ENCODE measurements at places on chromosomes 2 and 18.

- no peak for DNase-seq
Observed at GRCh38 chr2:71688530-71688929, 235.2 kb downstream of the DYSF start.

- DNase-seq = no peak
Observed at GRCh38 chr2:174195253-174195652, 53.1 kb downstream of the OLA1 start.

DNA sequence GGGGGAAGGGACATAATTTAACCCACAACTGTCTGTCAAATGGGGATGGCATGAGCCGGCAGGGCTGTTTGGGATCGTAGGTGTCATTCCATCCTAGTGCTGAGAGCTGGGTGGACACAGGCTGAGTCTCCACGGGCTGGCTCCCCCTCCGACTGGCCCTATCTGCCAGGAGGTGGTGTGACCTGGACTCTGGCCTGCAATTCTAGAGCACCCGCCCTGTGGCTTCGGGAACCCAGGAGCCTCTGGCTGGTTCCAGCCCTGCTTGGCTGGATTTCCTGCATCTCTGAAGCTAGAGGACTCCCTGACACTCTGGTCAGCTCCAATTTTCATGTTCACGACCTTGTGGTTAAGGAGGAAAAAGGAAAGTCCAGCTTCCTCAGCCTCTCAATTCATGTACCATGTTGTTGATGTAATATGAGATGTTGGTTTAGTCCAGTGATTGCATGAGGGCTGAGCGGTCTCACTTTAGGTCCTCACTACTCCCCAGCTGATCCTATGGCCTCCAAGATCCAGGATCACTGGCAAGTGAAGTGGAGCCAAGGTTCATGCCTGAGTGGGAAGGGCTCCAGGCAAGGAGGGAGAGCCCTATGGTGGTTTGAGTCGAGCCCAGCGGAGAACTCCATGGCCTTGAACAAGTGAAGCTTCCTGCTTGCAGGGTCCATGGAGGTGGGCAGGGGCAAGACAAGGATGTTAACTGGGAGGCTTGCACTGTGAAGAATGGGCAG is 169.1 kb downstream of the NDUFA10 start:
- no peak for DNase-seq

DNA sequence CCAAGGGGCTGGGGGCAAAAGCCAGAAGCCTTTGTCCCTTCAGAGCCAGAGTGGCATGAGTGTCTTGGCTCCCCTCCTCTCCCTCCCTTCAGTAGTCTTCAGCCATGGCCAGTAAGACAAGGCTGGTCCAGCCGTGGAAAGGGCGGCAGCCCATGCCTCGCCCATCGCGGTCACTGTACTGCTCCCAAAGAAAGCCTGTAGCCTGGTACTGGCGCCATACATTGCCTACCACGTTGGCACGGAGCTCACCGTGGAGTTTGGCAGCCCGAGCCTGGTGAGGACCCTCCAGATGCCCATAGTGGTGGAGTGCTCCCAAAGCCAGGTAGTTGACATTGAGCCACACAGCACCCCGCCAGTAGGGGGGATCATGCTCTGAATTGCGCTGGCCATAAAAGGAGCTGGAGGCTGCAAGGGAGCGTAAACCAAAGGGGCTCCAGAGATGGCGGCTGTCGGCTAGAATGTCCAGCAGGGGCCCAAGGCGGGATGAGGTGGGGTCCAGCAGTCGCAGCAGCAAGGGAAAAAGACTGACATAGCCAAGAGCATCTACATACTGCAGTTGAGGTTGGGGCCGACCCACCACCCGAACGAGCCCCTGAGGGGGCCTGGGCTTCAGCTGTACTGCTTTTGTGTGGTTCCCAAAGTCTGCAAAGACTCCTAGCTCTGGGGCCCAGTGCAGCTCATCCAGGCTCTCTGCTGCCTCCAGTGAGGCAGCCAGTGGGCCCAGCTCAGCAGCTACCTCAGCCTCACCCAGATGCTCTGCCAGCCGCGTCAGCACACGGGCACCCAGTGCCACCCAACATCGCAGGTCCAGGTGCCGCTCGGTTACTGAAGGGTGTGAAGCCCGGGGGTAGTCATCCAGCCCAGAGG is 3.2 kb downstream of the WBP1 start:
- no peak for DNase-seq

GRCh38 chr2:5849562-5849961 is 157.4 kb downstream of the SOX11 start:
- no peak for DNase-seq

DNA sequence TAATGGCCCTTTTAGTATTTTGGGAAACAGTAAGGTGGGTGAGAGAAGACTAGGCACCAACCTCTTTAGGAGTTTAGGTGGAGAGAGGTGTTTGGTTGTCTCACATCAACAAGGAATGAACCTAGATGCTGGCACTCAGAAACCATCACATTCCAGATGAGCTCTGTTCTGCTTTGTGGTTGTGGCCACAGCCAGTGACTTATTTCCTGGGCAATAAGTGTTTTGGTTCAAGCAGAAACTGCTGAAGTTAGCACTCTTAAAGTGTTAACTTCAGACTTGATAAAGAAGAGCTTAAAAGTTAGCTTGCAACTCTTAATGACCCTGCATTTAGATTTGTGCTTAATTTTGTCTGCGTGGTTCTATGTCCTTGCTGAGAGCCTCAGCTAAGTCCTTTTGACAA is 929.2 kb downstream of the SLC4A3 start:
- DNase-seq = no peak

DNA sequence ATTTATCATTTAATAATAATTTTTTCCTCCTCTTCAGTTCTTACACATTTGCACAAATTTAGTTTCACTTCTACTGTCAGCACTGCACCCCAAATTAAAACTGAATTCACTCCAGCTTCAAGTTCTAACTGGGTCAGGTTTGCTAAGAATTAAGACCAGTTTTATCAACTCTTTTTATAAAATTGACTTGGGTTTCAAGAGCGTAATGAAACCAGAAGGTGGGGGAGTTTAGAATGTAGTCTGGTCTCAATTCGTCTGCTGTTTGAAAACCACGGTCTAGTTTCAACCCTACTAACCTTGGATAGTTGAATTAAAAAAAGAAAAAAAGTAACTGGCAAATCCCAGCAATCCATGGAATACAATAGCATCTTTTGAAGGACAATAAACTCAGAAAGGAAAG is 14.3 kb upstream of the CTLA4 start:
- DNase-seq = no peak

DNA sequence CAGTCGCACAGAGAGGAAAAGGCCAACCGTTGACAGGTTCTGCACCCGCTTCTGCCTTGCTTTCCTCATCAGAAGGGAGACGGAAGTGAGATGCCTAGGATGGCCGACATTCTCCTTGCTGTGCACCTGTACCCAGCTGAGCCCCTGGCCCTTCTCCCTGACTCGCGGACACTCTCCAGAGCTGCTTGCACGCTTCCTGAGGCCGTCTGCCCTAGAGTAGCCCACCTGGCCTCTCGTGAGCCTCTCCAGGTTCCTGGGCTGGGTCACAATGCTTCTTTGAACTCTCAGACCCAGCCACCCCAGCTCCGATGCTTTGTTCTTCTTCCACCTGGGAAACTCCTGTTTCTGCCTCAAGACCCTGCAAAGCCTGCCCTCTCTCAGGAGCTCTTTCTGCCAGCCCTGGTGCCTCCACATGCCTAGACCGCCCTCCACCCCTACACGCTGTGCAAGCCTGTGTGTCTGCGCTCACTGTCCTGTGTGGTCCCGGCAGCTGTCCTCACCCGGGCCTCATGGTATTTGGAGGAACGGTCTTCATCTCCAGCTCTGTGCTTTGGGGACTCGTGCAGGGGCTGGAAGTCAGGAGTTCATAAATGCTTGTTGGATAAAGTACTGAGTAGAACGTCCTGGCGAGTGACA is 345.4 kb upstream of the SALL3 start:
- no peak for DNase-seq

DNA sequence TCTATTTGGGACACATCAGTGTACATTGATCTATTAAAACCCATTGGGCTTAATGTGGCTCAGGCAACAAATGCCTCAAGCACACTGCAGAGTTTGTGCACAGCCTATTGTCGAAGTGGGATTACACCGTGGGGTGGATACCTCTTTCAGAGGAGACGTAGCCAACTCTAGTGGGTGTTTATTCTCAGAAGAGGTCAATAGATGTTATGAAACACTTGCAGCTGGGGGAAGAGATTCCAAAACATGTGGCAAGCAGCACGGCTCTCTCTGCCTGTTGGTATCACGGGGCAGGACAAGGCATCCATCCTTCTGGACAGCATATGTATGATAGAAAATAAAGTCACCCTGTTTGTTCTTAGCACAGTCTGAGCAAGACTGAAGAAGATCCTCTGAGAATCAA is 121.4 kb upstream of the COPS8 start:
- no peak for DNase-seq

GRCh38 chr2:238425505-238425978 is 1.2 kb upstream of the ASB1 start:
- no peak for DNase-seq

- DNase-seq = no peak
Observed at GRCh38 chr18:365651-366050, 97.8 kb upstream of the THOC1 start.

DNA sequence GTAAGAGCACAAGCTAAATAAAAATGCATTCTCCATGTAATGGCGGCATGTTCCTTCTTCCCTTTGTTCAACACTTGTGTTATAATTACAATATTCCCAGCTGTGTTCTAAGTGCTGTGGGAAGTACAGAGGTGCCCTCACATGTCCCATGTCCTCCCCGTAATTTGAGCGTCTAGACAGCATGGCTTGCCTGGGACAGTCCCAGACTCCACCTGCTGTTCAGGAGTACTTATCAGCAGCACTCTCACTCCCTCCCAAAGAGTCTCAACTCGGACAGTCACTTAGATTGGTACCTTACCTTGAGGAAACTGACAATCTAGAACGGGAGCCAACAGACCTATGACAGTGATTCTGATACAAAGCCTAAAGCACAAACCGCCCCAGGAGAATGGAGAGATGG is 370.5 kb downstream of the EIPR1 start:
- no peak for DNase-seq

GRCh38 chr2:238237431-238238135 is 2.3 kb downstream of the HES6 start:
- DNase-seq = no peak

- no peak for DNase-seq
Observed at GRCh38 chr2:68418855-68419254, 48.2 kb downstream of the FBXO48 start.

- DNase-seq = no peak
Observed at GRCh38 chr2:220071696-220072095, 444.3 kb downstream of the SLC4A3 start.

GRCh38 chr18:42649331-42650035 is 466.0 kb downstream of the RIT2 start:
- DNase-seq = no peak

DNA sequence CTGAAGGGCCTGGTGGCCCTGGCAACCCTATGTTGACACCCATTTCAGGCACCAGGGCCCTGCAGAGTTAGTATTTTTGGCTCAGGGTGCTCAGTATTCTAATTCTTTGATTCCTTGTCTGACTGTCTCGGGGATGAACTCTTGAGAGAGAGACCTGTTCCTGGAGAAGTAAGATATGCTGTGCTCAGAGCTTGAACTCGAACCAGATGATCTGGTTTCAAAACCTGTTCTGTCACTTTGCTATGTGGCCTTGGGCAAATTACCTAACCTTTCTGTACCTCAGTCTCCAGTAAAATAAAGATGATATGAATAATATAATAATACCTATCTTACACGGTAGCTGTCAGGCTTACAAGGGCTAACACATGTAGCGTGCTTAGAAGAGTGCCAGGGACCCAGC is 294.2 kb downstream of the DYSF start:
- DNase-seq = no peak

DNA sequence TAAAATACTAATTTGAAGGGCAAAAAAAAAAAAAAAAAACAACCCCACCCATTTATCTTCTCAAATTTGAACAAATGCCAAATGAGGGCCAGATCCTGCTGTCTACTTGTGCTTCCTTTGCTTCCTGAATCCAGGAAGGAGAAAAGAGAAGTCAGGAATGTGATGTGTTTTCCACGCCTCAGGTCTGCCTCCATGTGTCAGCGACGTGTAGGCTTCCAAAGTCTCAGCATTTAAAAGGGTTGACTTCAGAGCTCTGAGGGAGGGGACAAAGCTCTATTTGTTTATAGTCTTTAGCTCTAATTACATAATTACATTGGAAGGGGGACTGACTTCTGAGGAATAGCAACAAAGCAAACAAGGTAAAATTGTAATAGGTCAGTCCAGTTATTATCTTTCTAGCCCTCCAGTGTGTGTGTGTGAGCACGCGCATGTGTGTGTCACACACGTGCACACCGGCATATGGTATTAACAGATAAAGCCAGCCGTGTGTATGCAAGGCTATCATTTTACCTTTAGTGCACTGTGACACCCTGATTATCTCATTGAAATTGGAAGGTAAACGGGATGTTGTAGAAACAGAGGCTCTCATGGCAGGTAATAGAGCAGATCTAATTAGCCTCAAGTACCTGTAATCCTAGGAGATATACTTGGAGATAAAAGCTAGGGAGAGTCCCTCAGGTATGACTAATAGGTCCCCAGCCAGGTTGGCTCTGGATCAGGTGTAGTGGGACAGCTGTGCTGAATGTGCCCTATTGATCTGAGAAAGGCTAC is 911.4 kb upstream of the ZEB2 start:
- peak; percentile 100 for DNase-seq

- DNase-seq = no peak
Observed at GRCh38 chr2:222034058-222034457, 264.7 kb downstream of the PAX3 start.

DNA sequence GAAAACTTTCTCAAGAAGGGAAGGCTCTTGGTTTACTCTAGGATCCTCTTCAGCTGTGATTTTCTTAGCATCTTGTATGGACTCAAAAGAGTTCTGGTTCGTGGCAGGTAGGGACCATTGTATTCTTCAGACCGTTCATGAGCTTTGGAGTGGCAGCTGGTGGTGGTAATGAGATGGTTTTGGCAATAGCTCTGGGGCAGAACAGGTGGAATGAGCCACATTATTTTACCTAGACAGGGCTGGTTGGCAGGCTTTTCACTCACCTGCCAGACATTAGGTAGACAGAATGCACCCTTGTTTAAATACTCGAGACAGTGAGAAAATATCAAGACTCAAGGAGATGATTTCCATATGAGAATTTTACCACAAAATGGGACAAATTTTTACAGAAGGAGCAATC is 26.2 kb upstream of the MGAT5 start:
- DNase-seq = no peak

DNA sequence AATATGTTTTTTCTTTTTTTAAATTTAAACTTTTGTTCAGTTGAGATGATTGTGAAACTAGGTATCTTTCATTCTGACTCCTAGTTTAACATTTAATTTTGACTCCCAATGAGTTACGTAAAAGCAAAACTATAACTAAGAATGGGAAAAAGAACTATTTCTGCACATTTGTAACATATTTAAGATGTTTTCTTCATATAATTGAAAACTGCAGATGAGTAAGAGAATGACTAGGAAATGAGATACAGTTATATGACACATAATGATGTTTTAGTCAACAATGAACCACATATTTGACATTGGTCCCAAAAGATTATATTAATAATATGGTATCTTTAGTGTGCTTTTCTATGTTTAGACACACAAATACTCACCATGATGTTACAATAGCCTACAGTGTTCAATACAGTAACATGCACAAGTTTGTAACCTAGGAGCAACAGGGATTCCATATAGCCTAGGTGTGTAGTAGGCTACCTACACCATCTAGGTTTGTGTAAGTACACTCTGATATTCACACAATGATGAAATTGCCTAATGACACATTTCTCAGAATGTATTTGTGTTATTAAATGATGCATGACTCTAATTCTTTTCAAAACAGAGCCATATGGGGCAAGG is 12.6 kb downstream of the ERMN start:
- no peak for DNase-seq

- DNase-seq = no peak
Observed at GRCh38 chr2:95530734-95531133, 46.2 kb upstream of the TRIM43B start.

GRCh38 chr2:147763861-147764260 is 81.0 kb upstream of the ACVR2A start:
- no peak for DNase-seq

Measured in NCI-H1417 treated with DMSO at 0.1 percent for 48 hours (cell line).